Psoas muscle (tissue), 8 donors: ENCODE measurements at places on chromosomes 11 and 22. TPM values are rescaled to one million over a fixed set of nuclear protein-coding genes. Genes with fewer than 3 reads are reported as not detected.

CALCA gene
- total RNA-seq, result 0.34 TPM

MOGAT2 gene
- not detected for total RNA-seq

CYTH4 gene
- 4.3 TPM for total RNA-seq

OR51B4 gene
- total RNA-seq, result not detected

TMEM123 gene
- 42.6 TPM for total RNA-seq

GRCh38 chr11:111397034-111397433, 18.0 kb upstream of the POU2AF1 start:
- DNase-seq, result no peak

GRCh38 chr11:71269603-71270511, 17.5 kb upstream of the SHANK2 start:
- DNase-seq, result no peak

DNA sequence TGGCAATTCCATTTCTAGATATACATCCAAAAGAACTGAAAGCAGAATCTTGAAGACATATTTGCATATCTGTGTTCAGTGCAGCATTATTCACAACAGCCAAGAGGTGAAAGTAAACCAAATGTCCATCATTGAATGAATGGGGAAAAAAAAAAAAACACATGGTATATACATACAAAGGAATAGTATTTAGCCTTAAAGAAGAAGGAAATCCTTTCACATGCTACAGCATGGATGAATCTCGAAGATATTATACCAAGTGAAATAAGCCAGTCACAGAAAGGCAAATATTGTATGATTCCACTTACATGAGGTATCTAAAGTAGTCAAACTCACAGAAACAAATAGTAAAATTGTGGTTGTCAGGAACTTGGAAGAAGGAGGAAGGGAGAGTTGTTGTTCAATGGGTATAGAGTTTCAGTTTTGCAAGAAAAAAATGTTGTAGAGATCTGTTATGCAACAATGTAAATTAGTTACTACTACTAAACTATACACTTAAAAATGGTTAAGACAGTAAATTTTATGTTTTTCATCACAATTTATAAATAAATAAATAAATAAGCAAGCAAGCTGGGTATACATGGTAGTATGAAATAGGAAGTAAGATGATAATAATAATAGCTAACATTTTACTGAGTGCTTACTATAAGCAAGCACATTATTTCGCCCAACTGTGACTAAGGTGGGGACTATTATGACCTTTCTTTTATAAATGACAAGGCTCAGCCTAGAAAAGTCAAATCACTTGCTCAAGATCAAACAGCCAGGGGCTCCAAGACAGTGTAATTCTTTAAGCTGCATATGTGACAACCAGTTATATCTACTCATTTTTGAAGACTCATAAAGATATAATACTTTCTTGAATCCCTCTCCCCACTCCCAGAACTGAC, 50.0 kb downstream of the FAM168A start:
- DNase-seq, result no peak

DNA sequence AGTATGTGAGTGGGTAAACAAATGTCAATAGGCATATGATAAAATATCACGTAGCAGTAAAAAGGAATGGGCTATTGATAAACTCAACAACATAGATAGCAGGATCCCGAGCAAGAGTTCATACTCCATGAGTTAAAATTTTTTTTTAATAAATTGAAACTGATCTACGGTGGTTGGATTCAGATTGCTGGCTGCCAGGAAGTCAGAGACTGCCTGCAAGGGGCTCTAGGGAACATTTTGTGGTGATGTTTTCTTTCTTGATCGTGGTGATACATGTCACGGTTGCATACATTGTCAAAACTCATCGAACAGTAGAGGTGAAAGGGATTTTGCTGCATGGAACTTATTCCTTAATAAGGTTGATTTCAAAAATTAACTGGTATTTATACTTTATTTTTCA, 62.6 kb upstream of the WNT7B start:
- DNase-seq, result no peak

GRCh38 chr11:124961972-124962609, 8.1 kb downstream of the CCDC15 start:
- DNase-seq, result no peak

DNA sequence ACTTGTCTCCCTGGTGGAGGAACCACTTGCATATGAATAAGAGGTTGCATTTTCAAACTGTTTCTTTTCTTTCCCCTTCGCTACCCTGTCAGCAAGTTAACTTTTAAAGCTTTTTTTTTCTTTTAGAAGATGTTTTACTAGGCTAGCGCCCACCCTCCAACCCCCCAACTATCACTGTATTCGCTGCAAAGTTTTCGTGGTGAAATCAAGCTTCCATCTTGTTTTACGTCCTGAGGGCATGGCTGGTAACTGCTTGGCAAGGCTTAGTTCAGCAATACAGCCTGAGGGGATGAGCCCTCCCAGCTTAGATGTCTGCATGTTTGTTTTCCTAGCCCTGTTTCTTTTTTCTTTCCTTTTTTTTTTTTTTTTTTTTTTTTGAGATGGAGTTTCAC, 1359.3 kb downstream of the LRRC4C start:
- DNase-seq, result no peak

DNA sequence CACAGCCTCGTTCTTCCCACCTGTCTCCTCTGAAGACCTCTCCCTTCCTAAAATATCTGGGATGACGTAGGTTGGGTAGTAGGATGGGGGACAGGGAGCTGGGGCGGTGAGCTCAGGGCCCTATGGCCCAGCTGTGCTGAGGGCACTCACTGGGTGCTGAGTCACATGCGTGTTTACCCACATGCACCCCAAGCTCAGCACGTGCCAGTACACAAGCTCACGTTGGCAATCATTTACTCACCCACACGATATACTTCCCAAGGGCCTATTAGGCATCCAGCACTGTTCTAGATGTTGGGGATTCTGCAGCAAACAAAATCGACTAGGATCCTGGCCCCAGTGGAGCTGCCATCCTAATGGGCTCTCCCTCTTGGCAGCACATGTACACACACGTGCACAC, 28.7 kb downstream of the ARAP1 start:
- peak; percentile 19 for DNase-seq

- DNase-seq, result peak; percentile 60
Measured at GRCh38 chr11:8604078-8604723, 10.2 kb upstream of the STK33 start.

DNA sequence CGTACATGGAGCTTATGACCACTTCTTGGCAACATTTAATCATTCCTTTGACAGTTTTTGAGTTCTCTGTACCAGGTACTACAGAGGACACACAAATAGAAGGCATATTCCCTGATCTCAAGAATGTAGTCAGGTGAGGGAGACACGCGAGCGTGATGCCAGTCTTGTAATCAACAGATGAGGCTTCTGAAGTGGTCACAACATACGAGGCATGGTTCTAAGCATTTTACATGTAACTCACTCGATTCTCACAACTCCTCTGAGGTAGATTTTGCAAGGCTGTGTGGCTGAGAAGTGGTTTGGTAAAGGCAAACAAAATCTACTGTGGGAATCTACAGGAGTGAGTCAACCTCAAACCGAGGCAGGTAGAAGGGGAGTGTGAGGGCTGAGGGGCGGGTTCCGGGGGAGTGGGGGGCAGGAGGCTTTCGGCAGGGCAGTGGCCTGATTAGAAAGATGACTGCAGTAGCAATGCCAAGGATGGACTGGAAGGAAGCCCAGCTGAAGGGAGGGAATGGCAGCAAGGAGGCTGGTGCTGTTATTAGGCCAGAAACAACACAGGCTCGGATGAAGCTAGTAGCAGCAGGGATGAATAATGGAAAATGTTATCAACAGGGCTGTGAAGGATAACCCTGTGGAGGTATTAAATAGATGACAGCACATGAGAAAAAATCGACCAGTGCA, 63.8 kb downstream of the ST14 start:
- no peak for DNase-seq

- DNase-seq, result no peak
Measured at GRCh38 chr11:29184939-29185890, 831.6 kb downstream of the KCNA4 start.

DNA sequence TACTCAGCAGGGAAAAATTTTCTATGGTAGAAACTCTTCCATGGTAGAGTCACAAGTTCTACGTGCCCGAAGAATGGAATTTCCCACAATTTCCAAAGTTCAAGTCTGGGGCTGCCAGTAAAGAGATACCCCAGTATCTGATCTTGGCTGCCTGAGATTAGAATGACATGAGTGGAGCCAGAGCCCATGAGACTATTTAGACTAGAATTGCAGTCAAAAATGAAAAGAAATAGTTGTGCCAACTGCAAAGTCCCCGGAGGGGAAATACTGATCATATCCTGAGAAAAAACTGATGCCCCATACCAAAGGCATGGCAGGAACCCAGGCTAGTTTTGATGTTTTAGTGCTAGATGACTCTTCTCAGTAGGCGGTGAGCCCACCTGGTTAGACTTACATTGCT, 11.2 kb downstream of the MAJIN start:
- no peak for DNase-seq

DNA sequence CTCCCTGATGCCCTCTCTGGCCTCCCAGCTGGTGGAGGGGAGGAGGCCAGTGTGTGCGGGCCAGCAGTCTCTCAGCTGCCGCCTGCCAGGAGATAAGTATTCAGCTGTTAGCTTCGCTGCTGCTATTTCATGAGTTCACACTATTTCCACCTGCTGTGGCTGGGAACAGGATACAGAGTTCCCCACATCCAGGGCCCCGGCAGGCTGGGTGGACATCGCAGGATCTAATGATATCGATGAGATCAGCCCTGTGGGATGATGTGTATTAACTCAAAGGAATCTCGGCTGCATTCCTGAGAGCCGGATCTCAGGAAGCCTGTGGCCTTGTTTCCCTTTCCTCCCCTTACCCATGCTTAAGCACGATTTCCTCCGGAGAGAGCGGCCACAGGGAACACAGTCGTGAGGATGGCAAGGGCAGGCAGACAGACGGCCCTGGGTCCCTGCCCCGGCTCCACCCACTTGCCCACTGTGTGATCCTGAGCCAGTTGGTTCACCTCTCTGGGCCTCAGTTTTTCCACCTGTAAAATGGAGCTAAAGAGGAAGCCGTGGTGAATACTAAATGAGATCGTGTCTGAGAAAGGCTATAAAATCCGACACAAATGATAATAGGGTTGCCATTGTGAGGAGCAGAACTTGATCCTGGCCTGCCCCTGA, 6.5 kb upstream of the PVALB start:
- no peak for DNase-seq

DNA sequence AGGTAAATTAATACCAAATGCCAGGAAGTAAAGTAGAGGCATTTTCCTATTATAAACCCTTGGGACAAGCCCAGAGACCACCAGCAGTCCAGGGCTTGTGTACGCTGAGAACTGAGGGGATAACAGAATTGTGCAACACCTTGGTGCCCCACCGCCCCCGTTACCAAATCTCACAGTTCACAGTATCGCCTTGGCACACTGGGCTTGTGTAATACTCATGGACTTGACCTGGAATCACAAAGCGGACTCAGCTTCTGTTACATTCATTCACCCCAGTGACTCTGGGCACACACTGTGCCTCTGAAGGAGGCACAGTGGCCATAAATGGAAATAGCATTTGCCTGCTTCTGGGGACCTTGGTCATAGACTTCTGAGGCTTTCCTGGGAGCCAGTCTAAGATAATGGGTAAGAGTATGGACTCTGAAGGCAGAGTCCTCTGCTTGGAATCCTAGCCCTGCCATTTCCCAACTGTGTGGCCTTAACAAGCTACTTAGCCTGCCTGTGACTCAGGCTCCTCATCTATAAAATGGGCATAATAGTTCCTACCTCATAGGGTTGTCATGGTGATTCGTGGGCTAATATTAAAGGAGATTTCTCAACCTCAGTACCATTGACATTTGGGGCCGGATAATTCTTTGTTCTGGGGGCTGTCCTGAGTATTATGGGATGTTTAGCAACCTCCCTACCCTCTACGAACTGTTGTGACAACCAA, 53.7 kb downstream of the TIMP3 start:
- DNase-seq, result no peak

DNA sequence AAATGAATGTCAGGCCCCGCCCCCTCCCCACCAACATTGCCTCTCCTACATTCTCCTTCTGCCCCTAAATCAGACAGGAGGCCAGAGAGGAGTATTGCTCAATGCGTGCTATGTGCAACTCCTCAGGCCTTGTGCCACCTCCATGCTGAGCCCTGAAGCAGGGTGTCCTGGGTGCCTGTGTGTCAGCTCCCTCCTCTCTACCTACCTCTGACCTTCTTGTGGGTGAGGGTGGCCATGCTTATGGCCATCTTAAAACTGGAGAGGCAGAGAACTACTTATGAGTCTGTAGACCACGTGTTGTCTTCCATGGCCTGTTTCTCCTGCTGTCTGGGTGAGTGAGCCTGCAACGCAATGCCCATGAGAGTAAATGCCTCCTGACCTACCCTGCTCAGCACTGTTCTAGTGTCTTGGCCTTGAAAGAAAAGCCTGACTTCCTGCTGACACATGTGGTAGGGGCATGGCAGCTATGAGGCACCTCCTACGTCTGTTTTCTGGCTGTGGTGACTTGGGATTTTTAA, 10.5 kb downstream of the MCAM start:
- DNase-seq, result peak; percentile 47

DNA sequence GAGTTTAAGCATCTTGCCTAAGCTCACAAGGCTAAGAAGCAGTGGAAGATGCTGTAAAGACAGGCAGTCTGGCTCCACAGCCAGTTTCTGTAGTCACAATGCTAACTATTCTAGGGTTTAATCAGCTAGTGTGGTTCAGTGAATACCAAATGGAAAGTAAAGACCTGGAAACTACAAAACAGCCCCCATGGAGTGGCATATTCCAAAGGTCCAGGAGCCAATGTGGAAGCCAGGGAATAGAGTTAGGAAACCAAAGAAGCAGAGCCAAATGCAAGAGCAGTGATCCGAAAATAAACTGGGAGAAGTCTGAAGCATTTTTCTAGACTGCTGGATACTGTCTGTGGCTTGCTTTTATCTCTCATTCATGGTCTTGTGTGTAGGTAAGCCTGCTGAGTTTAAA, 731.2 kb upstream of the ANO5 start:
- DNase-seq, result no peak

DNA sequence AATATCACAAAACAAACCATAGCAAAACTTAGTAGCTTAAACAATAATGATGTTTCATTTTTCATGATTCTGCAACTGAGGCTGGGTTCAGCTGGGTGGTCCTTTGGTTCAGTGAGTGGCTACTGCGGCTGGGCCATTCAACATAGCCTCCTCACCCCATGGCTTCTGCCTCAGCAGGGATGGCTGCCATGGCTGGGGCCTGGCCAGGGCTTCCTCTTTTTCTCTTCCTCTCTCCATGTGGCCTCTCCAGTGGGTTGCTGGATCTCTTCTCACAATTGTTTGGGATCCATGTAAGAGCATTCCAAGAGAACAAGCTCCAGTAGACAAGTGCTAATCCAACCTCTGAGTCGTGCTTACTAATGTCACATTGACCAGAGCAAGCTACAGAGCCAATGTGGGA, 248.6 kb upstream of the PLET1 start:
- no peak for DNase-seq

- peak; percentile 38 for DNase-seq
Measured at GRCh38 chr11:17600316-17601255, 53.5 kb downstream of the OTOG start.

- DNase-seq, result no peak
Measured at GRCh38 chr11:46112961-46113607, 8.2 kb downstream of the PHF21A start.
